ENCODE measurements at places on chromosomes 4 and X.

DNA sequence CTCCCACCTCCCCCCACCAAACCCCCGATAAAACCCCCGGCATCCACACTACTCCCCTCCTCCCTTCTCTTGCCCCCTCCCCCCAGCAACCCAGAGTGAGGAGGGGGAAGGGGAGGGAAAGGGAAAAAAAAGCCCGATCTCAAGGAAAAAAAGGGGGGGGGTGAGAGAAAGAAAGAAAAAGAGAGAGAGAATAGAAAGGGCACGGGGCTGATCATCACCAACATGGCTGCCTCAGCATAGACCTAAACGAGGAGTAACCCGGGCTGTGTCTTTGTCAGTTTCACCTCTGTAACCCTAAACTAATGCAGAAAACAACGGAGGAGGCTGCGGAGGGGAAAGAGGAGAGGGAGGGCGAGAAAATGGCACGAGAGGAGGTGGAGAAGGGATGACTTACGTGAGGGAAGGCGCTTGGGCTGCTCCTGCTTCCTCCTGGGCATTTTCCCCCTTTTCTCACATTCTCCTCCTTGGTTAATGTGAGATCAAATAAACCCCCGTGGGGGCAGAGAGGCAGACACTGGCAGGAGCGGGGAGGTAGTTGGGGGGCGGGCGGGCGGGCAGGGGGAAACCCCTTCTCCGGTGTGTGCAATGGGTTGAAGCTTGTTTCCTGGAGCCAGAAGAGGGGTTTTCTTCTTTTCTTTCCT lies 532 bp downstream of the ZNF827 start:
- DNase-seq = no peak

- no peak for DNase-seq
Measured at GRCh38 chr4:110508827-110509710, 33.1 kb downstream of the ENPEP start.

- no peak for DNase-seq
Measured at GRCh38 chrX:23784470-23785331, 1.7 kb downstream of the SAT1 start.

- DNase-seq = peak; percentile 49
Measured at GRCh38 chr4:73730292-73730691, 10.1 kb upstream of the CXCL8 start.

- no peak for DNase-seq
Measured at GRCh38 chr4:165151734-165152133, 39.1 kb upstream of the TMEM192 start.

- no peak for DNase-seq
Measured at GRCh38 chr4:187294861-187295260, 571.2 kb upstream of the FAT1 start.

GRCh38 chrX:11629593-11630211 lies 36.0 kb downstream of the ARHGAP6 start:
- DNase-seq = no peak

DNA sequence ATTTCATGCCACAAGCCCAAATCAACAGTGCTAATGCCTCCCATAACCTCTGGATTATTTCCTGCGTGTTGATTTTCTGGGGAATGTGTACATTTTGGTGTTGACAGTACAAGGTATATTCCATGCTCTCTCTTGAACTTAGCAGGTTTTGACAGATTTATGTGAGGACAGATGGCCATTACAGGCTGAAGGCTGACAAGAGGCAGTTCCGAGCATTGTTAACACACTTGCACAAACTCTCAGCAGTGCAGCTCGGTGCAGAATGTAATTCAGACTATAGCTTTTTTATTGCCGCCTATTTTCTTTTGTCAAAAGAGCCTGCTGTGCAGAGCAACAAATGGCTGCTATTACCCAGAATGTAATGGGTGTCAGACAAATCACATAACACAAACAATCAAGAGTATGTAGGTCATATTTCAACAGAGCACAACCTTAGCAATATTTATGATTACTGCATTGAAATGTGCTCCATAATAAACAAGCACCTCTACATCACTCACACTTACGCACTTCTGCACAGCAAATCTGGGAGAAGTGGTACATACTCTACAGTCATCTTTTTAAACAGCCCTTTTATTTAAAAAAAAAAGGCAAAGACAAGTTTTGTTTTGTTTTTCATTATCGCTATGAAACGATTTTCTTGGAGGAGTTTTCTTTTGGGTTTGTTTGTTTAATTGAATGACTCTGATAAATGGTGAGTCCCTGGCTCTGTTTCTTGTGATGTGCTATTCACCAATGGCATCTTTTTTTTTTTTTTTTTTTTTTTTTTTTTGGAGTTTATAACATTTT lies 71.6 kb downstream of the PPARGC1A start:
- peak; percentile 66 for DNase-seq
